ENCODE measurements at places on chromosomes 6 and 20. TPM values are rescaled to one million over a fixed set of nuclear protein-coding genes. Genes with fewer than 3 reads are reported as not detected.
A peak's percentile ranks its signal among the peaks of the same experiment; 100 is the strongest.

Gene MRAP2
- total RNA-seq = 5.8 TPM

Gene GSTA3
- not detected for total RNA-seq

Gene GINS1
- total RNA-seq = 26.3 TPM

Gene HTR1B
- 57.5 TPM for total RNA-seq

Gene CCDC170
- 0.53 TPM for total RNA-seq

Gene TBPL1
- 31.2 TPM for total RNA-seq

Gene SGK1
- 150 TPM for total RNA-seq

Gene SLA2
- not detected for total RNA-seq

Gene RAET1E
- not detected for total RNA-seq

DNA sequence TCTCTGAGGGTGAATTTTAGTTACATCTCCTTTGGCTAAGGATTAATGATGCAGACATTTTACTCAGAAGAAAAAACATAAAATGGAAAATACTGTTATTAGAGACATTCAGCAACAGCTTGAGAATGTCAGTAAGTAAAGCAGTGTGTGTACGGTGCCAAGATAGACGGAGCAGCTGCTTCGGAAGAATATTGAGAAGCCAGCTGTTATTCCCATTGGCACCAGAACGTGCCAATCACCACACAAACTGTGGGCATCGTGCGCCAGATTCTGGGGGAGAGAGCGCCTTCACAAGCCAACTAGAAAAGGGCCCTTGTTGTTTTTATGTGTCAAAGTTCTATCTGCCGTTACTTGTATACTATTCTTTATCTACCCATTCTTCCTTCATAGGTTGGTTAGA is 163.4 kb downstream of the MTFR2 start:
- DNase-seq = no peak

- peak; percentile 39 for DNase-seq
These were observed 678.8 kb upstream of the MARCKS start for GRCh38 chr6:113178349-113178748.

- no peak for DNase-seq
These were observed 59.4 kb downstream of the TRIM27 start for GRCh38 chr6:28864326-28864923.

- peak; percentile 2 for DNase-seq
These were observed 871.5 kb downstream of the QKI start for GRCh38 chr6:164286011-164286410.

DNA sequence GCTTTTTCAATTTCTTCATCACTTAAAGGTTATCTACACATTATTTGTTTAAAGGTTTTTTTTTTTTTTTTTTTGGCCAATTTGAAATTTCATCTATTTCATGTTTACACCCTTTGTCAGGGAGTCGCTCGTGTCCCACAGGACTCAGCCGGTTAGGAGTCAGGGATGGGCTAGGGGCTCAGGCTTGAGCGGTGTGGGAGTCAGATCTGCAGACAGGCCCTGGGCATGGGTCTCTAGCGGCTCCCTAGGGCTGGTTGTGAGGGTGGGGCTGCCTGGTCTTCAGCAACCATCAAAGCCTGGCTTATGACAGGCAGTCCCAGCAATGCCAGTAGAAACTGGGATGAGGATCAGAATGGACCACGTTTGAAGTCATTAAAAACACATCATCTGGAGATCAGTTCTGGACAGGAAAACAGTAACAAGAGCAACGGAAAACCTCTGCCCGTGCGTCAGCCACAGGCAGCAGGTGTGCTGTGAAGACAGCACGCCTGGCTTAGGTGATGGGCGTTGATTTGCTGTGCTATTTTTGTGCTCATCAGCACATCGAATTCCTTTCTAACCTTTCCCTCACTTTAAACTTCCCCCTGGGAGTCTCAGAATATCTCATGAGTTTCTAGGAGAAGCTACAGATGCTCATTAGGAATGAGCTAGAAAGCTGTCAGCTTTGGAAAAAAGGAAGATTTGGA is 91.3 kb upstream of the MPC1 start:
- DNase-seq = no peak

DNA sequence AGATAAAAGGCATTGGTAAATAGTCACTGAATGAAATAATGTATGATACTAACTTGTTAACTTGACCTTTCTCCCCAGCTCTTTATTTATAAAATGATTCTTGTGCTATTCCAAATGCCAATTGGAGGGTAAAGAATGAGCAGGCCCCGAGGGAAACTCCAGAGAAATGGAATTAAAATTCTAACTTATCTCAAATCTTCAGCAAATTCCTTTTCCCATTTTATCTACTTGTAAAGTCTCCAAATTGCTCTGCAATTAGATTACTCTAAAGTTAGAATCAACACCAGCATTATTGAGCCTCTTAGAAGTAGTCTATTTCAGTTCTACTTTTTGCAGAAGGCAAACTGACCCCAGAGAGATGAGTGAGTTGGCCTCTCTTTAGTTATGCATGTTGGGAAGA is 165.9 kb upstream of the PREP start:
- no peak for DNase-seq

GRCh38 chr6:139371421-139372203 is 2.8 kb downstream of the CITED2 start:
- DNase-seq = peak; percentile 27

- no peak for DNase-seq
These were observed 76.8 kb upstream of the SYNDIG1 start for GRCh38 chr20:24392612-24393011.

GRCh38 chr6:160000280-160000704 is 31.4 kb downstream of the IGF2R start:
- no peak for DNase-seq

DNA sequence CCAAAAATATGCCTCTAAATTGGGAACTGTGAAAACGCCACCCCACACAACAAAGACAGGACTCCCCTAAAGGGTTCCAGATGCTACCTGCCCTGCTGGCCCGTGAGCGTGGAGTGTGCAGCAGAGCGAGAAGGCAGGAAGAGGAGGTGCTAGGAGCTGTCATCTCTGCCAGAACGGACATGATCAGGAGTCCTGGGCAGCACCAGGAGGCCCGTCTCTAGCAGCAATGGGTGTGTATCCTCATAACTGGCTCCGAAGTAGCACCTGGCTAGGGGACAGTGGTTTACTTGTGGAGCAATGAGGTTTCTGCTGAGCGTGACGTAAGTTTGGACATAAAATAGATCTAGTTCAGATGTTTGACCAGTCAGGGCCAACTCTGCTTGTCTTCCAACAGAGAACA is 226.0 kb downstream of the CDH4 start:
- no peak for DNase-seq

DNA sequence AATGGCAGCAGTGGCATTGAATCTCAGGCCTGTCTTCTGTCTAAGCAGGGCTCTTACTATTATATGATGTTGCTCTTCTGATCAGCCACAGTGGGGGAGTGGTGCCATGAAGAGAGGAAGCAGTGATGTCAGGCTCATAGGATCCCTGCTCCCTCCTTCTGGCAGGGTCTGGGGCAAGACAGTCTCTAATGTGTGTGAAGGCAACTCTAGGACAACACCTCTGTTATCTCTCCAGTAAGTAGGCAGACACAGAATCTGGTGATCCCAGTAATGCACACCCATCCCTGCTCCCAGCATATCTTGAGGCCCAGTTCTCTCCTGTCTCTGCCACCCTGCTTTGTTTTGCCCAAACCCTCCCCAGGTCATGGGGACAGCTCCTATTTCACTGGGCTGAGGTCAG is 8.8 kb downstream of the C20orf202 start:
- no peak for DNase-seq

- DNase-seq = no peak
These were observed 754 bp upstream of the TMEM170B start for GRCh38 chr6:11536795-11537194.

DNA sequence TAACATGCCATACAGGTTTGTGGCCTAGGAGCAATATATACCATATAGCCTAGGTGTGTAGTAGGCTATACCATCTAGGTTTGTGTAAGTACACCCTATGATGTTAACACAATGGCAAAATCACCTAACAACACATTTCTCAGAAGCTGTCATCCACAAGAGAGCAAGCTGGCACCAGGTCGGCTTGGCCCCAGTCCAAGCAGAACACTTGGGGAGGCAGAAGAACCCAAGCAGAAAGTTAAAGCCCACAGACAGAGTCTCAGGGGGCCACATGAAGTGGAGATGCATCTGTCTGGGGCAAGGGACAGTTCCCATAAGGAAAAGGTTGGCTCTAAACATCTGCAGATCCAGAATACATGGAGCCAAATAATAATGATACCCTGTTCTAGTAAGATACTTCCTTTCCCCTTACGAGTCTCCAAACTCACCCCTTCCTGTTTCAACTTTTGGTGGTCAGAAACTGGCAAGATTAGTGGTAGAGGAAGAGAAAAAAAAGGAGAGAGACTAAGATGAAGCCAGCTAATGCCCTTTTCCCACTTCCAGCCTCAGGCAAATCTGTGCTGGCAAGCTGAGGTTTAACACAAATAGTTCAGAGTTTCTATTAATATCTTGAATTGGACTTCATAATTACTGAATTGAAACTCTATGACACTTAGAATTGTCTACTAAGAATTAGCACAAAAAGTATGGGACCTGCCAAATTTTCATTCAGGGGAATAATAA is 29.5 kb downstream of the TCF21 start:
- DNase-seq = no peak

DNA sequence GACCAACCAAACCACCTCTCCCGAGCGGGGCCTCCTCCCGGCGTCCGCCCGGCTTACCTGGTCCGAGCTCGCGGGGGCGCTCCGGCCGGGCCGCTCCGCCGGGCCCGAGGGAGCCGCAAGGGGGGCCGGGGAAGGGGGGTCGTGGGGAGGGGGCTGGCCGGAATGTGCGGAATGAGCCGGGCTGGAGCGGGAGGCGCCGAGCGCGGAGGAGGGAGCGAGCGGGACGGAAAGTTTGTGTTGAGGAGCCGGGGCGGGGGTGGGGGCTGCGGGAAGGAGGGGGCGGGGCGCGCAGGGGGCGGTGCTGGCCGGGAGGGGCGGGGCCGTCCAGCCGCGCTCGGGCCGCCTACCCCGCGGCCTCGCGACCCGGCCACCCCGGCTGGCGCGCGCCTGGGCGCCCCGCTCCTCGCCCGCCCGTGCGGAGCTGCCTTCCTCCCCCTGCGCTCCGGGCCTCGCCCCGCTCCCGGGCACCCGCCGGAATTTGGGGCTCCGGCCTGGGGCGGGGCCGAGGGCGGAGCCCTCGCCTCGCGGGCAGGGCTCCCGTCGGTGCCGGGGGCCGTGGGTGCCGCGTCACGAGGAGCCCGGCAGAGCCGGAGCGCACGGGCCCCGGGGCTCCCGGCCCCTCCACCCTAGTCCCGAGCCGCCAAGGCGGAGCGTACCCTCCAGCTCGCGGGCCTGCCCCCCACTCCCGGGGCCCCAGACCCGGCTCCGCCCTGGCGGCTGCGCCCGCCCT is at the start of gene TEAD3:
TEAD3 (minus strand) TSS at position 239 of the 730 bp plus-strand sequence.
- no peak for DNase-seq

DNA sequence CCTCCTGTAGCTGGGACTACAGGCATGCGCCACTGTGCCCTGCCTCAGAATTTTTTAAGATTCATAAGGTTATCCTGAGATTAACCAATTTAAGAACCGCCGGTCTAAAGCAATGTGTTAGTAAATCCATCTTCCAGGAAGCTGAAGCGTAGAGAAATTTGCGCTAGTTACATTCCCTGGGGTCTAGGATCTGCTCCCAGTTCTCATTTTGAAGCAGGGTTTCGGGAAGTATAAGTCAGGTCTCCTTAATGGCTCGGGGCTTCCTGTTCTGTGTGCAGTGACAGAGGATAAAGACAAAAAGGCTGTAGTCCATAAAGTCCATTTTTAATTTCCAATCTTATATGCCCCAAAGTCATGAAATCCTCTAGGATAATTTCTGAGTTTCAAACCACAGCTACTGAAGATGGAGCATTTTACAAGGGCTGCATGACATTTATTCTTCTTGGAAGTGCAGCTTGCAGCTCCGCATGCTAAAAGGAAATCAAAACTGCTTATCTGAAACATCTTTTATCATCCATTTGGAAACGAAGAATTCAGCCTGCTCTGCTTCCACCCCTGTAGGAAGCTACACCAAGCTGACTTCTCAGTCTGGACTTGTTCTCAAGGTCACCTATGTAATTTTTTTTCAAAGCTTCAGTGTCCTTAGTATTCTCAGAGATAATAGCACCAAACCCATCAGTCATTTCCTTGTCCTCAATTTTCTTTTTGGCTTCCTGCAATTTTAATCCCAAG is 326.1 kb downstream of the PRL start:
- peak; percentile 34 for DNase-seq

DNA sequence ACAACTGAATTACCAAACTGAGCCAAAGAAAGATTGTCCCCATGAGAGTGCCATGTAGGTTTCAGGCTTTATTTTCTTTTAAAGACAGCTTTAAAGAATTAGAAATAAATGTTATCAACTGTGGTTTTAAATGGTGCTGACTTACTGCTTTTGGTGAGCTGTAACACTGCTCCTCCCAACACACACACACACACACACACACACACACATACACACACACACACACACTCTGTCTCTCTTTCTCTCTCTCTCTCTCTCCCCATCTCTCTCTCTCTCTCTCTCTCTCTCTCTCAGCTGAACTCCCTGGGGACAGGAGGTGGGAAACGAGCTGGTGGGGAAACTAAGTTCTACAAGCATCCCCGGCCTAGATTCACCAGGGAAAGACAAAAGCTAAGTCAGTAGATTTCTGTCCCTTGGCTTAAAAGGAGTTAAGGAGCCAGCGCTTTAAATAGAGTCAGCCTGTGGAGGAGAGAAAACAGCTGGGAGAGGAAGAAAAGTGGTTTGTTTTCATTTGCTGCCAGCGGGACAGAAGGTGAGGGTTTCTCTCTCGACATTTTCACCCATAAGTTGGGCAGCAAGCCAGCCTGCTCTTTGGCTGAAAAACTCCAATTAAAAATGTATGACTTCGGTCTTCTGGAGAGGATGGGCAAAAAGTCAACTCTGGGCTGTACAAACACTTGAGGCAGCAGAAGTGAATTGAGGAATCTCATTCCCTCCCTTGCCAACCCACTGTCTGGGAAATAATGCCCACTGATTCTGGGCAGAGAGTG is 27.4 kb downstream of the CBLN4 start:
- DNase-seq = no peak

- DNase-seq = no peak
These were observed 301.2 kb downstream of the SMOC2 start for GRCh38 chr6:168741942-168742782.

DNA sequence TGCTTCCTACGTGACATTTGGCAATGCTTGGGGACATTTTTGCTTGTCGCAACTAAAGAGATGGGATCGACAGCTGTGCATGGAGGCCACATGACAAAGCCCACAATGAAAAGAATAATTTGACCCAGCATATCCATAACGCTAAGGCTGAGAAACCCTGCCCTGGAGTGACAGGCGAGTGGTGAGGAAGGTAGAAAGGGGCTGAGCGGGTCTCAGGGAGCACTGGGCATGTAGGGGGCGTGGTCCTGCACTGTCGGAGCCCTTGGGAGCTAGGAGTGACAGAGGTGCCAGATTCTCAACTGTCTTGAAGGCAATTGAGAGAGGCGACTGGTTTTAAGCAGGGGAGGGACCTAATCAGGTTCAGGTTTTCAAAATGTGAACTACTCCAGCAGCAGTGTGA is 13.6 kb downstream of the GGTLC1 start:
- no peak for DNase-seq

GRCh38 chr20:58300321-58300720 is 9.2 kb upstream of the RAB22A start:
- DNase-seq = no peak

- DNase-seq = no peak
These were observed 381.9 kb upstream of the ARID1B start for GRCh38 chr6:156395276-156395675.

- DNase-seq = no peak
These were observed 97.1 kb upstream of the PRDM1 start for GRCh38 chr6:105988812-105989577.
